ENCODE measurements at places on chromosomes 1 and 21. TPM values are rescaled to one million over a fixed set of nuclear protein-coding genes. Genes with fewer than 3 reads are reported as not detected.

- DNase-seq = no peak
These were observed 800 bp upstream of the FAM163A start for GRCh38 chr1:179742291-179742690.

GRCh38 chr21:19228226-19228625, 824.6 kb upstream of the TMPRSS15 start:
- DNase-seq = no peak

GRCh38 chr1:229782469-229782868, 156.4 kb downstream of the URB2 start:
- DNase-seq = no peak

DNA sequence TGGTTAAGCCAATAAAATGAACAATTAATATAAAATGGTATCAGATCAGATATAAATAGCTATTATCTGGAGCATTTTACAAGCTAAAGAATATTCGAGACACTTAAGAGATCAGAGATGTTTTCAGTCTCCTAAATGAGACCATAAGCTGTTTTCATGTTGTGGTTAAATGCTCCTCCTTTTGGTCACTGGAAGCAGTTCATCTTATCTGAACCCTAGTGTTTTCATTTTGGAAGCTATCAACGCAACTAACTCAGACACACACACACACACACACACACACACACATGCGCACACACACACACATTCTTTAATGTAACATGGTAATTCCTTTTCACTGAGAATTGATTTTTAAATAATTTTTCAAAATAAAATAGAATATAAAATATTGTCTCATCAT, 10.0 kb upstream of the LRRC8C start:
- no peak for DNase-seq

DNA sequence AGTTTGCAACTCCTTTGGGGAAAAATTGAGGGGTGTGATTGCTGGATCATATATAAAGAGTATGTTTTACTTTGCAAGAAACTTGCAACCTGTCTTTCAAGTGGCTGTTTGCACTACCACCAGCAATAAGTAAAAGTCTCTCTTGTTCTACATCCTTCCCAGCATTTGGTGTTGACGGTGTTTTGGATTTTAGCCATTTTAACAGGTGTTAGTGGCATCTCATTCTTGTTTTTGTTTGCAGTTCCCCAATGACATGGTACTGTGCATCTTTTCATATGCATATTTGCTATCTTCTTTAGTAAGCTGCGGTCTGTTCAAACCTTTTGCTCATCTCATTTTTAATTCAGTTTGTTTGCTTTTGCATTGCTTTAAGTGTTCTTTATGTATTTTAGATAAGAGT, 535.5 kb downstream of the LRRIQ3 start:
- DNase-seq = no peak

DNA sequence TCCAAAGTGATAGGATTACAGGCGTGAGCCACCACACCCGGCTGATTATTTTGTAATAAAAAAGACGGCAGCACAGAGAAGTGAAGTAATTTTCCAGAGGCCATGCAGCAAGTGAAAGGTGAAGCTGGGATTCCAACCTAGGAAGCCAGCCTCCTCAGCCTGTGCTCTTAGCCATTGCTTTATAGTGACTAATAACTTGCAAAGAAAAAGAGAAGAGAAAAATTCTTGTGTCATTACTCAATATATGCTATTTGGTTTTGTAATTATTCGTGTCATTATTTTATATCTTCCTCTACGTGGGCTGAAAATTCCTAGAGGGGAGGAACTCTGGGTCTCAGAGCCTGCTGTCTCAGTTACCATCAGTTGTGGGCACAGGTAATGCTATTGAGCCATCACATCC, 1.6 kb upstream of the IER5 start:
- DNase-seq = no peak

- DNase-seq = peak; percentile 76
These were observed 677 bp downstream of the AGPAT3 start for GRCh38 chr21:43865540-43866259.

- no peak for DNase-seq
These were observed 12.3 kb upstream of the PNRC2 start for GRCh38 chr1:23947366-23947765.

DNA sequence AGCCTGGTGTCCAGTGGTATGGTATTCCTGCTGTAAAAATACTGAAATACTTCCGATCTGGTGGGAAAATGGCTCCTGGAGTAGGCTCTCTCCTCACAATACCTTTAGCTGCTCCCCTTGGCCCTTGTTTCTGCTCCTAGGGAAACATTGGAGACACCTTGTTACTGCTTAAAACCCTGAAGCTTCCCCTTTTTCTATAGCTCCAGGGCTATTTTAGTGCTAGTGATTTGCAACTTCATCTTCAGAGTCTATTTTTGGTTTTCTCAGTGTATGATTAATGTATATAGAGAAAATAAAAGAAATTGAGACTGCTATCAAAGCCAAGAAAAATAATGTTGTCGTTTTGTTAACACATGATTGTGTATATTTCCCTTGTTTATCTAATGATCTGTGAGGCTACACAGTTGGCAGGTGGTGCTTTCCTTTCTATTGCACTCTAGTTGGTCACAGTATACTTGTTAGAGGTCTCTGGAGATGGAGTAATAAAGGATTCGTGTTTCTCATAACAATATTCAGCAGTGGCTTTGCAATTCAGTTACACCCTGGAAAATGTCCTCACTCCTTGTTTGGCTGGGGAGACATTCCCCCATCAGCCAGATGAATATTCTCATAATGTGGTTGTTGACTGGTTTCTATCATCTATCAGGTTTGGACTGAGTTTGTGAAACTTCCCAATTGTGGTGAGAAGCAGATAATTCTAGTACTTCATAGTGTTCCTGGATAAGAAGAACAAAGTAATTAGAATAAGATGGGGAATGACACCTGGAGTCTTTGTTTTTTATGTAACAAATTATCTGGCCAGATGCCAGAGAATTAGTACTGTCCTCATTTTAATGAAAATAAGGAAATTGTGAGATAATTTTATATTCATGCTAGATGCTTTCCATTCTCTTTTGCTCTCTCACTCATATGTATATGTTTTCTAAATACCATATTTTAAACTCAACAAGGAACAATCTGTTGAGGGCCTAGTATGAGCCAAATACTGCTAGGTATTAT, 44.8 kb upstream of the CACYBP start:
- no peak for DNase-seq

DNA sequence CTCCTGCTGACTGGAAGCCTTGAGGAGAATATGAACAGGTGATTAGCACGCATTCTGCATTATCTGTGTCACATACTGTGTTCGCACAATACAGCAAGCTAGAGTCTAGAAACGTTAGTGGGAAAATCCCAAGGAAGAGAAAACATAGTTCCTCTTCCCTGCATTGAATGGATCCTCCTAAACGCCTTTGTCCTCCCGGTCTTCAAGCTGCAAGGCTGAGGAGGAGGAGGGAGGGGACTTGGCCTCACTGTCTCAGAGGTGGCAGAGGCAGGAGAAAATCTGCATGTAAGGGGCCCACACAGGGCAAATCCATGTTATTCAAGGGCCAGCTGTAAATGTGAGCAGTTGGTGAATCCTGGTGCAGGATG, 34.4 kb downstream of the WNT9A start:
- no peak for DNase-seq

GRCh38 chr1:230142608-230143210, 75.7 kb downstream of the GALNT2 start:
- DNase-seq = no peak

- no peak for DNase-seq
These were observed 253.1 kb upstream of the FGGY start for GRCh38 chr1:59043796-59044195.

DNA sequence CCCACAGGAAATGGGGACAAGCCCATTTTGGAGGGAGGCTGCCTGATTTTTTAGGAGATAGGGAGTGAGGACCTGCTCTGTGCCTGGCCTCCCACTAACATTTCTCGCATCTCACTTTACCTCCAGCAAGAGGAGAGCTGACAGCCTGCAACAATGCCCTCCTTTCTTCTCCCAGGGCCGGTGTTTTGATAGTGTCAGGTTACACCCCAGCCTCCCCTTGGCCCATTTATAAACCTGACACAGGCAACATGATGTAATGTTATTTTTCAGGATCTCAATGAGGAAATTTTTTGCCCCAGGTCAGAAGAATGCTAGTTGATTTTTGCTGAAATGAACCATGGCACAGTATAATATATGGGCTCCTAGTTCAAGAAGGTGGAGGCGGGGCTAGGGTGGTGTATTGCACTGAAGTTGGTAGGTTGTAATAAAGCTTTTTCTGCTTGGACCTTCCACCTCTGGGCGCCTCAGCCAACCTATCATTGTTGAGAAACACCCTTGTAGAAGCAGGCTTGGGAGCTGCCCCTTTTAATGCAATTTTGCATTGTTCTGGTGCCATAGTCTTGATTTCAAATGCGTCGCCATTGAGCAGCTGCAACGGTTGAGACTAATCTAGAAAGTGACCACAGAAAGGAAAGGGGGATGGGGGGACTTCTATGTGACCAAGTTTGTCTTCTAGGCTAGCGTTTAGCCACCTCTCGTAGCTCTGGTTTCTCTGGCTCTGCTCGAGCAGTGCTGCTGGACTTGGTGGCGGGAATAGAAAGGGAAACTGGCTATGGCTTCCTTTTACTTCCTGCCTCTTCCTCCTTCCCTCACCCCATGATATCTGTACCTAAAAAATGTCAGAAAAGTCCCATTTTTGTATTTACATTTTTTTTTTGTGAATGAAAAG, 53.0 kb downstream of the PBX1 start:
- DNase-seq = no peak

- no peak for DNase-seq
These were observed 132.5 kb upstream of the CACHD1 start for GRCh38 chr1:64337475-64337874.

- DNase-seq = no peak
These were observed 376 bp downstream of the AVPR1B start for GRCh38 chr1:206116873-206117150.

The LEMD1 gene
- not detected for total RNA-seq

The THRAP3 gene
- 96.2 TPM for total RNA-seq

The IVL gene
- not detected for total RNA-seq

The CFHR2 gene
- total RNA-seq = not detected

The HSPG2 gene
- total RNA-seq = 37.3 TPM

The AMY1A gene
- total RNA-seq = not detected

The XCL2 gene
- 1.5 TPM for total RNA-seq

The LENEP gene
- 0.68 TPM for total RNA-seq

The LCE6A gene
- total RNA-seq = not detected
